ENCODE measurements at places on chromosomes 3 and 15. TPM values are rescaled to one million over a fixed set of nuclear protein-coding genes. Genes with fewer than 3 reads are reported as not detected.
A peak's percentile ranks its signal among the peaks of the same experiment; 100 is the strongest.

DNA sequence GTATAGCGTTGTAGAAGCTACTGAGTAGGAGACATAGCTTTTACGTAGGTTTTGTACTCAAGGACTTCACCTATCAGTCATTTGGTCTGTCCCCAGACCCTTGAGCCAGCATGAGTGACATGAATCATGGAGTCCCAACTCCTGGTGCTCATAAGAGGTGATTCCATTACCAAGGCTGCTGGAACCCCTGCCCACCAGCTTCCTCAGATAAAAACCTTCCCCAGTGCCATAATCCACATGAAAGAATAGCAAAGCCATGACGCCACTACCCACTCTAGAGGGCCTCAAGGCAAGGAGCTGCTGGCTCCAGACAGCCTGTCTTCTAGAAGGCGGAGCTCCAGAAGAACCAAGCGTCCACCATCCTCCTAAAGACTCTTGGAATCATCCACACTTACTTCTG, 69.6 kb downstream of the NCEH1 start:
- H3K36me3 ChIP-seq = peaks cover 22% of the 10 kb centered on the region
- H3K4me3 ChIP-seq = no peak overlapping the region
- no peak for DNase-seq
- H3K27me3 ChIP-seq = peaks cover 2% of the 10 kb centered on the region
- H3K27ac ChIP-seq = no peak overlapping the region

DNA sequence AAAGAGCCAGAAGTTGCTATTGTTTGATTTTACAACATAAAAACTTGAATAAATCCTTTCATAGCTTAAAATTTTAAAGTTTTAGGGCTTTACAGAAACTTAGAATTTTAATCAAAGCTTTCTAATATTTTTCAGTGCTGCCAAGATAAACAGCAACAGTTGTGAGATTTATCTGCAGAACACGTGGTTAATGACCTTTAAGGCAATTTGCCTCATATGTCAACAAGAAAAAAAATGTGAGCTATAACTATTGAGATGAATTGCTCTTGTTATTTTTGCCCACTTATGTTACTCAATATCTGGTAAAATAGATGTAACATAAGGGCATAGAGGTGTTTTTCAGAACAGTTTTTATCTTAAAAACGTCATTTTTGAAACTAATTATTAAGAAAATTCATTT, 96.7 kb upstream of the NECTIN3 start:
- H3K4me3 ChIP-seq = no peak overlapping the region
- DNase-seq = no peak
- H3K4me1 ChIP-seq = peaks cover 23% of the 10 kb centered on the region
- H3K36me3 ChIP-seq = peaks cover 5% of the 10 kb centered on the region

DNA sequence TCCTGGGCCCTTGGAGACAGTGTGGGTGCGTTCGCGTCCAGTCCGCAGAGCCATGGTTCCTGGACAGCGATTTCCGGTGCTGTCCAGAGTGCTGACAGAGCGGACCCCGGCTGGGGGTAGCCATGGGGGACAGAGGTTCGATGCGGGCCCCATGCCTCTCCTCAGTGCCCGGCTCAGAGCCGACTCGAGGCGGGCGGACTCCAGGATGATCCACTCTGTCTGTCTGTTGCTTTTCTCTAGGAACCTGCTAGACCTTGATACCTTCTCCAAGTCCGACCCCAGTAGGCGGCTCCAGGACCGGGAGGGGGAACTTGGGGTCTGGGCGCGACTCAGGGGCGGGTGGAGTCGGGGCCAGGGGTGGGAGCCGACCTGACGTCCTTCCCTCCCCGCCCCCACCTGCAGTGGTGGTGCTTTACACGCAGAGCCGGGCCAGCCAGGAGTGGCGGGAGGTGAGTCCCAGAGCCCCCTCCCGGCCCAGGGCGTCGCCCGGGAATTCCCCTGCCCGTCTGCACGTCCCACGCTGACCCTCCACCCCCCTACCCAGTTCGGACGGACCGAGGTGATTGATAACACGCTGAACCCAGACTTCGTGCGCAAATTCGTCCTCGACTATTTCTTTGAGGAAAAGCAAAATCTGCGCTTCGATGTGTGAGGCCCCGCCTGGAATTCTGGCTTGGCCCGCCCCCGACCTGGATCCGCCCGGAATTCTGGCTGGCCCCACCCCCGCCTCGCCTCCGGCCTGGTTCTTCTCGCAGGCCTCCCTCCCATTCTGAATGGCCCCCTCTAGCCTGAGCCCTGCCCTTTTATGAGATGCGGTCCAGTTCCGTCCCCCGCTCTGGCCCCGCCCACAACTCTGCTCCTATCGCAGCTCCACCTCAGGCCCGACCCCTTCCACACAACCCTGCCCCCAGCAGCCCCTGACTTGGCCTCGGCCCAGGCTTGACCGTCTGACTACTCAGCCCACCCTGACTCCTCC, 1.0 kb downstream of the CPNE9 start:
- no peak overlapping the region for H3K4me3 ChIP-seq
- no peak for DNase-seq
- peaks cover 5% of the 10 kb centered on the region for H3K36me3 ChIP-seq
- no peaks in the 10 kb centered on the region for H3K4me1 ChIP-seq
- H3K27ac ChIP-seq = no peak overlapping the region

- H3K36me3 ChIP-seq = no peaks in the 10 kb centered on the region
- H3K4me3 ChIP-seq = no peak overlapping the region
These were observed 84.1 kb downstream of the GLDN start for GRCh38 chr15:51425517-51426040.

- H3K4me1 ChIP-seq = peaks cover 17% of the 10 kb centered on the region
- H3K27ac ChIP-seq = no peak overlapping the region
- no peaks in the 10 kb centered on the region for H3K36me3 ChIP-seq
- H3K4me3 ChIP-seq = no peak overlapping the region
These were observed 65.6 kb upstream of the CFAP161 start for GRCh38 chr15:81068516-81068915.

DNA sequence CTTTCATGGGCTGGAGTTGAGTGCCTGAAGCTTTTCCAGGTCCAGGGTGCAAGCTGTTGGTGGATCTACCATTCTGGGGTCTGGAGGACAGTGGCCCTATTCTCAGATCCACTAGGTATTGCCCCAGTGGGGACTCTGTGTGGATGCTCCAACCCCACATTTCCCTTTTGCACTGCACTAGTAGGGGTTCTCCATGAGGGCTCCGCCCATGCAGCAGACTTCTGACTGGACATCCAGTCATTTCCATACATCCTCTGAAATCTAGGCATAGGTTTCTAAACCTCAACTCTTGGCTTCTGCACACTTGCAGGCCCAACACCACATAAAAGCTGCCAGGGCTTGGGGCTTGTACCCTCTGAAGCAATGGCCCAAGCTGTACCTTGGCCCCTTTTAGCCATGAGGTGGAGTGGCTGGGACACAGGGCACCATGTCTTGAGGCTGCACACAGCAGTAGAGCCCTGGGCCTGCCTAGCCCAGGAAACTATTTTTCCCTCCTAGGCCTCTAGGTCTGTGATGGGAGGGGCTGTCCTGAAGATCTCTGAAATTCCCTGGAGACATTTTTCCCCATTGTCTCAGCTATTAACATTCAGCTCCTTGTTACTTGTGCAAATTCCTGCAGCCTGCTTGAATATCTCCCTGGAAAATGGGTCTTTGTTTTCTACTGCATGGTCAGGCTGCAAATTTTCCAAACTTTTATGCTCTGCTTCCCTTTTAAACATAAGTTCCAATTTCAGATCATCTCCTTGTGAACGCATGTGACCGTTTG, 6.0 kb upstream of the HACD2 start:
- H3K27ac ChIP-seq = no peak overlapping the region
- no peaks in the 10 kb centered on the region for H3K27me3 ChIP-seq
- H3K4me3 ChIP-seq = no peak overlapping the region
- DNase-seq = no peak

- H3K4me3 ChIP-seq = no peak overlapping the region
- H3K36me3 ChIP-seq = no peaks in the 10 kb centered on the region
- H3K27ac ChIP-seq = no peak overlapping the region
- no peaks in the 10 kb centered on the region for H3K27me3 ChIP-seq
These were observed 868.6 kb upstream of the SEMA6D start for GRCh38 chr15:46848704-46849103.

GRCh38 chr3:57298041-57298440, 5.6 kb upstream of the ASB14 start:
- peaks cover 14% of the 10 kb centered on the region for H3K27me3 ChIP-seq
- H3K36me3 ChIP-seq = no peaks in the 10 kb centered on the region
- H3K27ac ChIP-seq = no peak overlapping the region
- H3K4me3 ChIP-seq = no peak overlapping the region

DNA sequence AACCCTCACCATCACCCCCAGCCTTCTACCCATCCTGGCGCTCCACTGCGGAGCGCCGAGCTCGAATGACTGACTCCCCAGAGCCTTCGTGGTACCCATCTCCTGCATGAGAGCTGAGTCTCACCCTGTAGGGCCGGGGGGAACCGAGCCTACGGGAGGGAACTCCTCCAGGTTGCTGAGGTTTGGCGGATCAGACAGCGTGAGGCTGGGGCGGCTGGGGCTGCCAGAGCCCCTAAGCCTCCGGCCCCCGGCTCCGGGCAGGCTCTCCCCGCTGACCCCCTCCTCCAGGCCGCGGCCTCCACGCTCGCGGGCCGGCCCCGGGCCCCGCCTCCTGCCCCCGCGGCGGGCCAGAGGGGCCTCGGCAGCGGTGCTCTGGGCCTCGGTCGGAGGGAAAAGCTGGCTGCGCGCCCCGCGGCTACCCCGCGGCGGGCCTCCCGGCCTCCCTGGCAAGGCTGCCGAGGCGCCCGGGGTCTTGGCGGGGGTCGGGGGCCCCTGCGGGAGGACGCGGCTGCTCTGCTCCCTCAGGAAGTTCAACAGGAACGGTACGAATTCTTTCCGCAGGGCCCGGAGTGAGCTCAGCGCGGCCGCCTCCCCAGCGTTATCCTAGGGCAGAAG, 643 bp downstream of the CDAN1 start:
- H3K4me3 ChIP-seq = peak overlapping the region; percentile 93
- peaks cover 2% of the 10 kb centered on the region for H3K27me3 ChIP-seq
- DNase-seq = no peak
- peaks cover 24% of the 10 kb centered on the region for H3K4me1 ChIP-seq

DNA sequence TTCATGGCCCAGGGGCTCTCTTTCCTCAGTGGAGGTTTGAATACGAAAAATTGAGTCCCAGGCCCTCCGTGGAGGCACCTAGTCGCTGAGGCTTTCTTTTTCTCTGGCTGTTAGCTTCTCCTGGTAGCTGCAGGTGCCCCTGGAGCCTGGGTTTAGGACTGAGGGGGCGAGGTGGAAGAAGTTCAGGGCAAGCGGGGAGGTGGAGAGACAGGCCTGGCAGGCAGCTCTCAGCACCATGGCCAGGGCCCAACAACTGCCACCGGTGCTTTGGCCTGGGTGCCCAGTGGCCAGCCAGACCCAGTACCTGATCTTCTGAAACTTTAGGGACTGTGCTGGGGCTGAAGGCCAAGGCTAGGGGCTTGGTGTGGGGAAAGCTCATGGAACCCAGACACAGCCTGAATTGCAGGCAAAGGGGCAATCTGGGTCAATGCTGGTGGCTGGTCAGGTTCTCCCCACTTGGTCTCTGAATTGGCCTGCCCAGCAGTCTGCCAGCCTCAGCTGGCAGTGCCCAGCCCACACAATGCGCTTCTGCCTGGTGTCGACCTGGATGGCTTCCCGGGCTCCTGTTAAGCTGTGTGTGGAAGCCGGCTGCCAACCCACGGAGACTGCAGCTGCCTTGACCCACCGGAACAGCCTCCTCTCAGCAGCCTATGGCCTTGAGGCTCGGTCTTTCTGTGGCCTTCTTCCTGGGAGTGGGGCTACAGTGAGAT, 30.3 kb upstream of the POLG start:
- H3K4me3 ChIP-seq = no peak overlapping the region
- H3K36me3 ChIP-seq = no peaks in the 10 kb centered on the region
- no peak for DNase-seq
- no peak overlapping the region for H3K27ac ChIP-seq

- no peak for DNase-seq
- H3K27me3 ChIP-seq = no peaks in the 10 kb centered on the region
- no peak overlapping the region for H3K4me3 ChIP-seq
These were observed 25.6 kb downstream of the RASGRP1 start for GRCh38 chr15:38539008-38539343.

- H3K4me3 ChIP-seq = peak overlapping the region; percentile 62
- H3K4me1 ChIP-seq = peaks cover 37% of the 10 kb centered on the region
- peak overlapping the region; percentile 34 for H3K27ac ChIP-seq
These were observed 17.0 kb downstream of the MAGI1 start for GRCh38 chr3:66021731-66022131.

- no peak overlapping the region for H3K4me3 ChIP-seq
- no peaks in the 10 kb centered on the region for H3K4me1 ChIP-seq
- peaks cover 15% of the 10 kb centered on the region for H3K36me3 ChIP-seq
- H3K27ac ChIP-seq = no peak overlapping the region
- no peaks in the 10 kb centered on the region for H3K27me3 ChIP-seq
These were observed 28.4 kb downstream of the FXR1 start for GRCh38 chr3:180940826-180941225.

The SCG5 gene
- 2.8 TPM for total RNA-seq

The POLQ gene
- 6.9 TPM for total RNA-seq

The SPATA12 gene
- total RNA-seq = not detected

The IL16 gene
- not detected for total RNA-seq

The ARPP21 gene
- not detected for total RNA-seq

The CHMP2B gene
- total RNA-seq = 40.0 TPM

The CCR2 gene
- not detected for total RNA-seq

The ANKRD34C gene
- total RNA-seq = not detected

The SUCNR1 gene
- total RNA-seq = not detected

The CAND2 gene
- 8.2 TPM for total RNA-seq

The SATB1 gene
- total RNA-seq = 3.2 TPM

The GTF2E1 gene
- total RNA-seq = 30.7 TPM

The AGBL1 gene
- total RNA-seq = not detected

The SLC28A2 gene
- total RNA-seq = not detected

The FBXW12 gene
- not detected for total RNA-seq
